ENCODE measurements at places on chromosomes 6 and 20.

DNA sequence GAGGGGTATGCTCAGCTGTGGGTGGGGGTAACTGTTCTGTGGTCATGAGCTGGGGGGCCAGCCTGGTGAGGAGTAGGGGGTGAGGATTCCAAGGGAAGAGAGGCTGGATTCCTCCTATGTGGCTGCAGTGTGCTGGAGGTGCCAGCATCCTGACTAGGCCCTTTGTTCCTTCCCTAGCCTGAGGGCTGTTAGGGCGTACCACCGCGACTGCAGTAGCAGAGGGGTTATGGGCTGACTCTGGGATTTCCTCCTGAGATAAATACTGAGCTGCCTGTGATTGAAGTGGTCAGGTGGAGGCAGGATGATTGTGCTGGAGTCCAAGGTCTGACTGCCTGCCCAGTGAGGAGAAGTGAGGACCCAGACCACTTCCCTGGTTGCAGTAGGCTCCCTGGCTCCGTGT, 205.3 kb downstream of the ADGRG6 start:
- no peak for DNase-seq

- no peak for DNase-seq
Measured at GRCh38 chr20:15911581-15911980, 661.7 kb downstream of the KIF16B start.

- DNase-seq = no peak
Measured at GRCh38 chr6:39303425-39304153, 10.6 kb downstream of the KCNK17 start.

DNA sequence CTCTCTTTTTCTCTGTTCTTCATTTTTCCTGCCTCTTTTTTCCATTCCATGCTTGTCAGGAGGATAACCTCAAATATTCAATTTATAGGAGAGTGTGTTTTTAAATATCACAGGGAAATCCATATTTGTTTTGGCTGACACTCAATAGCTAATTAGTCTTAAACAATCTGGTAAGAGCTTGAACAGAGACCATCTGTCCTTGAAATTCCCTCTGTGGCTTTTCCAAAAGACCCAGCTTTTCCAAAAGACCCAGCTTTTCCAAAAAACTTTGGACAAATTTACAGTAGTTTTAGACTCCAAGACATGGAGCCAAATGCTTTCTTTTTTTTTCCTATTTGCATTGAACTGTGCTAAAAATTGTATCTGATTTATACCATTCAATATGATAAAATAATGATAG, 127.4 kb upstream of the FAM83B start:
- DNase-seq = no peak

- DNase-seq = no peak
Measured at GRCh38 chr6:26268659-26269402, 96.2 kb upstream of the BTN3A2 start.

GRCh38 chr6:159047891-159048685, 3.3 kb upstream of the TAGAP start:
- DNase-seq = no peak

DNA sequence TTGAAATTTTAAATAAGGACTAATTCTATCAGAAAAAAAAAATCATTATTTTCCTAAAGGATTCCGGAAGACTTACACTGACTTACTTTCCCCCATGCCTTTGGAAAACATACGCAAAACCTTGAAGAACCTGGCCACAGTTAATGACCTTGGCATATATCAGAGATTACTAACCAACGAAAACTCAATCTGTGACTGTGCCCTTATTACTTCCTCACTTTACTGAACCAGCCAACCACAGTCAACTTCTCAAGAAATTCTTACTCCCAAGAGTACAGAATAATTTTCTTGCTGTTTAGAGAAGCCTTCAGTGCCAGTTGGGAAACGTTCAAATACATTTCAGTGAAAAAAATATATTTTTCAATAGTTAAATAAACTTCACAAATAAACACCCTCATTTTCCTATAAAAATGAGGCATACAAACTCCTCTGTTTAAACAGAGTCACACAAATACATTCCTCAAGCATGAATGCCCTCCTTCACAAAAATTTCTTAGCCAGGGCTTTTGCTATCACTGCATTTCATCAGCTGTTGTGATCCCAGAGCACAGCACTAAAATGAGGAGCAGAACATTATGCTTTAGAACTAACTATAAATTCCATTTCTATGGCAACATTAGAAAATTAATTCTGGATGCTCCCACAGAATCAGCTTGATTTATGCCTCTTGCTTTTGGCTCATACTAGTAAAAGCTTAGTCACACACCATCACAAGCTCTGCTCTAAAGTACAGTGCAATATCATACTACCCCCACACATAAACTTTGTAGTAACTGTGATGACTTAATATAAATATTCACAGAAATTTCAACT, 117.6 kb downstream of the DST start:
- no peak for DNase-seq

- DNase-seq = no peak
Measured at GRCh38 chr6:20660534-20660933, 126.3 kb downstream of the CDKAL1 start.

DNA sequence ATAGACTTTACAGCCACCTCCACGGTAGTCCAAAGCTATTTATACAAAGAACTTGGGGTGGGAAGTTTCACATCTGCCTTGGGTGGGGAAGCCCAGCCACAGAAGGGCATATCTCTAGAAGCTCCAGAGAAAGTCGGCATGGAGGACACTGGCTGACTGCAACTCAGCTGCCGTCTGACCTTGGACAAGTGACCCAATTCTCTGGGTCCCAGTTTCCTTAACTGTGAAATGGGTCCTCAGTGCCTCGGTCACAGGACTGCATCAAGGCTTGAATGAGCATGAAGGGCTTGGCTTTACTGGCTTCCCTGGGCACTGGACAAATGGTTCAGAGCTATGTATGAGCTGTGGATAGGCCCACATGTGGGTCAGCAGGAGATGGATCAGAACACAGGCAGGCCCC, 58.6 kb downstream of the NOL4L start:
- no peak for DNase-seq

- no peak for DNase-seq
Measured at GRCh38 chr6:133837801-133838349, 51.0 kb upstream of the TCF21 start.

DNA sequence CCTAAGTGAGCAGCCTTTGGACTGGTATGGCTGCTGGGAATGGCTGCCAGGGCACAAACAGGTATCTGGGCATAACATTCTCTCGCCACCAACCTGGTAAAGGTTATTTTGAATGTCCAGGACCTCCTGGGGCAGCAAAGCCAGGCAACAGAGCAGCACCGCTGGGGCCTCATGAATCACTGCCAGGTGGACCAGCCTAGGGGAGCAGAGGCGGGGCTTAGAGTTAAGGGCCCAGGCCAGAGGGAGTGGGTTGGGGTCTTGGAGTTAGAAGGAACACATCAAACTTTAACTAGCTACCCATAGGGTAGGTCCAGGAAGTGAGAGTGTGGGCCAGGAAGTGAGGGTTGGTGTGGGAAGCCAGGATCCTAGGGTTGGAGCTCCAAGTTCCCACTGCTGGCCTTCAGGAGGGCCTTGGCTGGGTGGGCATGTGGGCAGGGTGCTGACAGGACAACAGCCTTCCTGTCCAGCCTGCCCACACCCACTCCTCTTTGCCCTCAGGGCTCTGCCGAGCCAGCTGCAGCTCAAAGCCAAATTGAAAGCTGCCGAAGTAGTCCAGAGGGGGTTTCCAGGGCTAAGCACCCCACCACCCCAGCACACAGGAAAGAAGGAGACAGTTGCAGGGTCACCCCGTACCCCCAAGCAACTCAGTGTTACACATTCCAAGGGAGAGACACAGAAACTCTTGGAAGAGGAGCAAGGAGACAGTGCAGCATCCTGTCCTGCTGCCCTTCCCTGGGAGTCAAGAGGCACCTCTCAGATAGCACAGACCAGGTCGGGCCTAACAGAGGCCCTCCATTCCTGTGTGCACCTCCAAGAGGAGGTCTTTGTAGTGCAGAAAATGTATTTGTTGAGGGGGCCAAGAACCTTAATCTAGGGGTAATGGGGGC, 2.6 kb downstream of the NFKBIE start:
- DNase-seq = no peak

DNA sequence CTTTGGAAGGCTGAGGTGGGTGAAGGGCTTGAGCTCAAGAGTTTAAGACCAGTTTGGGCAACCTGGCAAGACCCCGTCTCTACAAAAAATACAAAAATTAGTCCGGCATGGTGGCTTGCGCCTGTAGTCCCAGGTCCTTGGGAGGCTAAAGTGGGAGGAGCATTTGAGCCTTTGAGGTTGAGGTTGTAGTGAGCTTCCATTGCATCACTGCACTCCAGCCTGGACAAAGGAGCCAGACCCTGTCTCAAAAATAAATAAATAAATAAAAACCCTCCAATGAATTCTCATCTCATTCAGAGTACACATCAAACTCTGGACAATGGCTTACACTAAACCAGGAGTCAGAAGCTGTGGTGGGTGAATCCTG, 31.8 kb downstream of the B4GALT5 start:
- no peak for DNase-seq

- no peak for DNase-seq
Measured at GRCh38 chr20:2741881-2742280, 49.3 kb downstream of the EBF4 start.

DNA sequence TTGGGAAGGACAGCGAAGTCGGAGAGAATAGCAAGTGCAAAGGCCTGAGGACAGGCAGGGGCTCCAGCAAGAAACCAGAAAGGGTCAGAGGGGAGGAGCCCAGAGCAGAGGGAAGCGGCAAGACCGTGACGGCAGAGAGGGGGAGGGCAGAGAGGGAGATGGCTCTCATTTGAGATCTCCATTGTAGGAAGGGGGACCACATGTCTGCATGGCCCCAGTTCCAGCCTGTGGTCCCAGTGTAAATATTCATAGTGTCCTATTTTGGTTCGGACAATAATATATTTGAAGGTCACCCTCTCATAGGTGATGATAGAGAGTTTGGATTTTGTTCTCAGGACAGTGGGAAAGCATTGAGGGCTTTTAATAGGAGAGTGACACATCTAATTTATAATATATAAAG, 231.1 kb upstream of the RNF24 start:
- no peak for DNase-seq

DNA sequence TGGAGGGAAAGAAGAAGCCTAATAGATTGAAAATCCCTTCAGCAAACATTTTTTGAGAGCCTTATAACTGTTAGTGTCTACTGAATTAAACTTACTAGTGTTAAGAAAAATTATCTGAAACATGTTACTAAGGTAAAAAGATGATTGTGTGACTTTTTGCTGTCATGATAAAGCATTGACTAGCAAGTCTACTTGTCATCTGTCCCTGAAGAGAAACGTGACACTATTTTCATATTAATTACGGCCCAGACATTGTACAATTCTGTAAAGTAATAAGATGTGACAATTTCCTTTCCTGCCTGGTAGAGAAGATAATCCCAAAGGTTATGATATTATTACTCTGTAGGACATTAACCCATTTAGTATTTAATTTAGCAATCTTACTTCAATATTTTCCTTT, 8.8 kb upstream of the EDEM2 start:
- DNase-seq = no peak

DNA sequence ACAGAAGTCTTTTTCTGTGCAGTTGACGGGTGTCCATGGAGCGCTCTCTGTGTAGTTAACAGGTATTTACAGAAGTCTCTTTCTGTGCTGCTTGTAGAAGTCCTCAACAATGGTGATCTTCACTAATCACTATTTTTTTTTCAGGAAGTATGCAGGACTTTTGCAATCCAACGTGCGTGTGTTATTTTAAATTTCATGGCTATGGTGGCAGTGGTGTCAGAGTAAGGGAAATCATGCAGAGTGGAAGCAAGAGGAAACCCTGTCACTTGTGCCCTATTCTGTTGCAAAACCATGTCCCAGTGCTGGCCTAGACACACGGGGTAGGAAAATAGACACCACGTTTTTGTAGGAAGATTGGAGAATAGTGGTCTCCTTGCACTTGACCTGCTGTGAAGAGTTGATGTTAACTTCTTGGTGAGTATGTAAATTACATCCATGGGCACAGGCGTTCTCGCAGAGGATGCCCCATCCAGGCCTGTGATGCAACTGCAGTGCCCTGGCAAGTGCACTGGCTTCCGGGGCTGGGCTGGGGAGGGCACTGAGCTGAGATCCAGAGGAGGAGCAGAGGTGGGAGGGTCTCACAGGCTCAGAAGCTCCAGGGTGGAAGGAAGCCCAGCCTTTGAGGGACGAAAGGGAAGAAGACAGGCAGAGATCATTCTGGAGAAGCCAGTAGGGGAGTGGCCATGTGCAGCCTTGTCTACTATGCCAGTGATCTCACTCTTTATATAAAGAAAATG, 146.5 kb downstream of the SYCP2 start:
- no peak for DNase-seq

GRCh38 chr20:38881806-38882440, 44.3 kb upstream of the FAM83D start:
- DNase-seq = no peak

DNA sequence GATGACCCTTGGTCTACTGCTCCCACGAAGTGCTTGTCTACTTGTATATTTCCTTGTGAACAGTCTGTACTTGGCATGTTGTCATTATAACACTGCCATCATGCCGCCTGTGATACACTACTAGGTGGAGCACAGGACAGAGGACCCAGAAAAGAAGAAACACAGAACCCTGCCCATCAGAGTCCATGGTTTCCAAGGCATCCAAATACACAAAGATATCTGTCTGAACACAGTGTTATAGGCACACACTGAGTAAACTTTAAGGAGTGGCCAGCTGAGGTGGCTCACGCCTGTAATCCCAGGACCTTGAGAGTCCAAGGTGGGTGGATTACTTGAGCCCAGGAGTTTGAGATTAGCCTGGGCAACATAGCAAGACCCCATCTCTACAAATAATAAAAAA, 110.5 kb upstream of the SLC2A12 start:
- DNase-seq = no peak

DNA sequence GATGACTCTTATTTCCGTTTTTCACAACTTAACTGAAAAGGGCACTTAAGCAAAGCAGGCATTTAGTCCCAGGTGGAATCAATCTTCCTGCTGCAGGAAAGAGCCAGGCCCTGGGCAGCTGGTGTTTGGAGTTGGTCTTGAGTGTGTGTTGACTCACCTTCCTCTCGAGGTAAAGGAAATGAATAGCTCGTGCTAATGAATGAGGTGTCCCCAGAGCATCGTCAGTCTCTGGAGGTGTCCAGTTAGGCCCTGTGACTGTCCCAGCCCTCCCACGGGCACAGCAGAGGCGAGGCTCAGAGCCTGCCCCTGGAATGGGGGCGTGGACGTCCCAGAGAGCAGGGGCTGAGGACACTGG, 277.7 kb downstream of the NRN1 start:
- no peak for DNase-seq

DNA sequence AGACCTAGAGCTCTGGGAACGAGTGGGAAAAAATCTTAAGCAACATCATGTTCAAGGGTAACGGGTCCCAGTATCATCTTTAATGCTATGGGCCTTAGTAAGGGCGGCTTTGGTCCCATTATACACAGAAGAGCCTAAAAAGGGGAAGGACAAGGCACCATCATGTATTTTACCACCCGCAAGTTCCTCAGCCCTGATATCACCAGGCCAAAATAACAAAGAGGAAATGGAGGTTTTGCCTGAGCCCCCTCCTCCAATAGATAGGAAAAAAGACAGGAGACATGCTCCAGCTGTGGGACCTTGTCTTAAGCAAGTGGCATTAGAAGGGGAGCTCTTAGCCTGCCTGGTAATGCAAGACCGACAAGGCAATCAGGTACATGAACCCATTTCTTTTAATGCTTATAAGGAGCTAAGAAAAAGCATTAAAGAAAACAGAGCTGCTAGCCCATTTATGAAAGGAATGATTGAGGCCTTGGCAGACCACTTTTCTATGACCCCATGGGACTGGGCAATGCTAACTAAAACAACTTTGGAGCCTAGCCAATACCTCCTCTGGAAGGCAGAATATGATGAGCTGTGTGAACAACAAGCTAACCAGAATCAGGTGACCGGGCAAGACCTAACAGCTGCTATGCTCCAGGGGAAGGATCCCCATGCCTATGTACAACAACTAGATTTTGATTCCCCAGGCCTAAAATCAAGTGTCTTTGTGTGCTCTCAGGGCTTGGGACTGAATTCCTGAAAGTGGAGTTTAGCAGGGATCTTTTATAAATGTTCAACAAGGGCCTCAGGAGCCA, 23.2 kb downstream of the HLA-DPA1 start:
- no peak for DNase-seq

Data from thoracic aorta (tissue), 2 donors.